ENCODE measurements at places on chromosomes 16 and 17.

DNA sequence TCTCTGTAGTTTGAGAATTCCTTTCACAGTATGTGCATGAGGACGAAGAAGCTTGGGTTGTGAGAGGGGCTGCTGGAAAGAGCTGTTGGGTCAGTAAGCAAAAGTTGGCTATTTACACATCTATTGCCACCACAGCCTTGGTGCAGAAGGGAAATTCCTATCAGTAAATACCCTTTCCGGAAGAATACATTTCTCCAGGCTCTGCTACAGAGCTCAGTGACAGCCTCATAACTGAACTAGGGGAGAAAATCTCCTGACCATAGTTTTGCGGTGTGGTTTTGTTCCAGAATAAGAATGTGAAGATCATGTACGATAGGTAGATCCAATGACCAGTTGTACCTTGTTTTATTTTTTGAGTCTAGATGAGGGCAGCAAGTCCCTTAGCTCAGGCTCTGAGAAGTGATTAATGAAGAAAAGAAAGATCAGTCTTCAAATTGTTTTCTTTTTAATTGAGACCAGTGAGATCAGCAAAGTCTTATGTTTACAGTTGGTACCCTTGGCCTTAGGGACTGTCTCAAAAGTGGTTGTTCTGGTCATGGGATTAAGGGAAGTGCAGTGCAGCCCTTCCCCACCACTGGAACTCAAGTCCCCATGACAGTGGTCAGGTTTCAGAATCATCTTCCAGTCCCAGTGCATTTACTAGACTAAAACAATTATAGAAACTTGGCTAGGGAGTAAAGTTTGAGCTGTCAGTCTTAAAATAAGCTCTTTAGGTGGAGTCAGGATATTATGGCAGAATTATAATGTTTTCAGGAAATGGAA, 123.5 kb downstream of the PHKB start:
- DNase-seq: no peak

DNA sequence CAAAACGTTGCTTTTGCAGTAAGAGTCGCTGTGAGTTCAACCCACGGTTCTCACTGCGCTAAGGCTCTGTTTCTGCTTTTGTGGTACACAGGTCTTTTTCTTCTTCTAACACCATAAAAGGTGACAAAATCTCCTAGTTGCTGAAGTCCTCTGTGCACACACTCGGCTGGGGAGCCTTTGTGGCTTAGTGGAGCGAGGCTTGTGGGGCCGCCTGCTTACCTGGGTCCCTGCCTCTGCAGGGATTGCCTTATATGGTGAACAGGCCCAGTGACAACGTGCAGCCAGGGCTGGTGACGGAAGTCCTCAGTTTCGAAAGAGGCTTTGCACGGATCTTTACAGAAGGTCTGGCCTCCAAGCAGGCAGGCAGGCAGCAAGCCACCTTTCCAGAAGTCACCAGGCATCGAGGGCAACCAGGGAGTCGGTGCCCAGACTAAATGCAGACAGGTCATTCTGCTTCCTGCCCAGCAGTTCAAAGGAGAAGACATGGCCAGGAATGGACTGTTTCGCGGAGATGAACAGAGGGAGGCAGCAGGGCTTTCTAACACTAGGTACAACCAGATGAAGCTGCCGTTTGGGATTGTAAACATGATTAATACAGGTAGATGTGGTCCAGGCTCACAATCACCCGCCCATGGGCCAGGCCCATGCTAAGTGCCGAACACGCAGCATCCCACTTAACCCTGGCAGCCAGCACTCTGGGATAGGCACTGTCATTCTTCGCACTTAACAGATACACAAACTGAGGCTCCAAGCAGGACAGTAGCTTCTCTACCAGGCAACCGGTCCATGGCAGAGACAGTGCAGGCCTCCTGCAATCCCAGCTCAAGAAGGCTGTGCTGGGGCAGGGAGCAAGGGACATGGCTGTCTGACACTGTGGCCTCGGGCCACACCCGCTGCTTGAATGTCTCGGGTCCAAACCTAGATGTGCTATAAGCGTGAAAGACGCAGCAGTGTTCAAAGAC, 10.7 kb upstream of the MEAK7 start:
- DNase-seq: no peak

GRCh38 chr17:81593105-81593871, 41.1 kb upstream of the FAAP100 start:
- no peak for DNase-seq

- no peak for DNase-seq
Observed at GRCh38 chr17:40372031-40372430, 7.5 kb upstream of the GJD3 start.

DNA sequence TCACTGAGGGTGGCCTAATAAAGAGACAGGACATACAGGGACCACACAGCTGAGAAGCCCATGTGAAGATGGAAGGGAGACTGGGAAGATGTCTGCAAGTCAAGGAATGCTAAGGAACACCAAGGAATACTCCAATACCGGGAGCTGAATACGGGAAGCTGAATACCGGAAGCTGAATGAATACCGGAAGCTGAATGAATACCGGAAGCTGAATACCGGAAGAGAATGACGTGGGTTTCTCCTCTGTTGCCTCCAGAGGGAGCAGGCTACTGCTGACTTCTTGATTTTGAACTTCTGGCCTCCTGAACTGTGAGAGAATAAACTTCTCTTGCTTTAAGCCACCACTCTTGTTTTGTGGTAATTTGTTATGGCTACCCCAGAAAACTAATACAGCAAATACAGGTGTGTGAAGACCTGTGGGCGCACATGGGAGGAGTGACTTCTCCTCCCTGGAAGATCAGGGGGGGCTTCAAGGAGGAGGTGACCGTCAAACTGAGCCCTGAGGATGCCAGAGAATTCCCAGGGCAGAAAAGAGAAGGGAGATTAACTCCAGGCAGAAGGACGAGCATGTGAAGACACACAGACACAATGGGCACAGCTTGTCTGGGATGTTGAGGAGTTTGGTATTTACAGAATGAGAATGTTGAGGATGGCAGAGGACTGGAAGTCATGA, 259.9 kb downstream of the IRF8 start:
- DNase-seq: no peak

DNA sequence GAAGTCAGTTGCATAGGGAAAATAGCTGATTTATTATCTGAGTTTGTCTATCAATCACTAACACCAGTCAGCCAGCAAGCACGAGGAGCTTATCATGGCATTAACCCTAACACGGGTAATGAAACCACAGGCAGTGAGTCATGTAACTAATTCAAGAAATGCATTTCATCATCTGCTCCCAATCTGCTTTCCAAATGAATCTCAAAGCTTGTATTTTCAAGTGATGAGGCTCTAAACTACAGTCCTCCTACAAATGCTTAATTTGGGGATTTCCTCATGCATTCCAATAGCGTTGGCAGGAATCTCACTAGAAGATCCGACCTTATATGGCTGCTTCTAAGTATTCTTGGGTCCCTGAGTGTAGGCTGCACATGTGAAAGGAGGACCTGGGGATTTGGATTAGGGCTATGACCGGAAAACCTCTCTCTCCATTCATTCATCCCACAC, 118.4 kb upstream of the HSBP1 start:
- peak; percentile 58 for DNase-seq

- no peak for DNase-seq
Observed at GRCh38 chr17:51745993-51746392, 412.5 kb downstream of the CA10 start.

GRCh38 chr16:88617268-88618031, 20.9 kb upstream of the IL17C start:
- no peak for DNase-seq

DNA sequence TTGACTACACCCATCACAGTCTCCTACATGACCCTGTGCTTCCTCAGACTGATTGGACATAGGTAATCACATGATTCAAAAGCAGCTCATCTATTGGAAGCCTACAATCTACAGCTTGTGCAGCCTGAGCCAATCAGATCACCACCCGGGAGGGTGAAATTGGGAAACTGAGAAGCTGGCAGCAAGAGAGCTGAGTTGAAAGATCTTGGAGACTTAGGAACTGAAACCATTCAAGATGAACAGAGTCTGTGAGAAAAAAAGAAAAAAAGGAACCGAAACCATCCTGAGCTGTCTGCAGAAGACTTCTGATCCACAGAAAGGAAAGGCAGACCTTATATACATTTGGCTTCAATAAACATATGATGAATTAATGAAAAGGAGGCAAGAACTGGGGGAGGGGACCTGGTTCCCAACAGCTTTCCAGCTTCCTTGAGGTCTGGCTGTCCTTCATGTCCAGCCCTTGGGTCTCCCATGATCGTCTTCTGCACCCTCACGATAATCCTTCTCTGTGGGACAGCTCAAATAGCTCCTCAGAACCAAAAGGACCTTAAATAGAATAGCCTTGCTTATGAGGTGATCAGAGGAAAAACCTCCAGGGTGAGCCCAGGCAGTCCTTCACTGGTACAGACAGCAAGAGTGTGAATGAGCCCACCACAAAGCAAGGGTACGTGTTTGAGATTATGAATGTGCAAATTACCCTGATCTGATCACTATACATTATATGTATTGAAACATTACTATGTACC, 32.6 kb downstream of the PLXDC1 start:
- DNase-seq: no peak

Measured in A673 (cell line).